ENCODE measurements at places on chromosomes 11 and 22. TPM values are rescaled to one million over a fixed set of nuclear protein-coding genes. Genes with fewer than 3 reads are reported as not detected.

MRGPRX3 gene
- not detected for polyA plus RNA-seq

MYOD1 gene
- polyA plus RNA-seq: not detected

HOATZ gene
- polyA plus RNA-seq: not detected

DEFB131B gene
- not detected for polyA plus RNA-seq
